ENCODE measurements at places on chromosomes 4 and X.
A peak's percentile ranks its signal among the peaks of the same experiment; 100 is the strongest.

DNA sequence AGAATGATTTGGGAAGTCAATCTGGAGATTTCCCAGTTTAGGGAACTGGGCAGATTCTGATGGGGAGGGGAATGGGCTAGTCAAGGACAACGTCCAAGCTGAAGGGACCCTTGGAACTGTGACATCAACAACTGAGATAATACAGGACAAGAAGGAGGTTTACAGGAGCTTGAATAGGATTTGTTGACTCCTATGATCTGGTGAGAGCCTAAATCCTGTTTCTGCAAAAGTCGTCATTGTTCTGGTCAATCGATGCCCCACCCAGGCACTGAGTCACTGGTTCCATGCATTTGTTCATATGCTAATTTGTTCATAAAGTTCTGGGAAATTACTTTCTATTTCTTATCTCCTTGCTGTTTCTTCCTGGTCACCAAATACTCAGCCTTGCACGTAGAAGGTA is 15.3 kb upstream of the PDGFRA start:
- DNase-seq, result no peak

- no peak for DNase-seq
Observed at GRCh38 chr4:150805183-150806025, 209.7 kb downstream of the LRBA start.

DNA sequence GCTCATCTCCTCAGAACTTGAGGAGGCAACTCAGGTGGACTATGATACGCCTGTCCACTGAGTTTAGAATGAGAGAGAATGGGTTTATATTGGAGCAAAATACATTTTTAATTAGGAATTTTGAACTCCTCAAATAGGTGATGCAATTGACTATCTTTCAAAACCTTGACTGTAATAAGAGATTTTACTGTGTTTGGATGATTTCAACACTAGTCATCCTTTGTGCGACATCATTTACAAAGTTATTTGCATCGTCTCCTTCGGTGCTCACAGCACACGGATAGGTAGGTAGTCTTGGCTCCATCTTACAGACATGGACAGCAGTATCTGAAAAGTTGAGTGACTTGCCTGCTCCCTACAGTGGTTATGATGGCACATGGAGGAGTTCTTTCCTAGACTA is 67.0 kb downstream of the AASDH start:
- DNase-seq, result no peak

- no peak for DNase-seq
Observed at GRCh38 chrX:135449637-135450550, 28.1 kb downstream of the SMIM10L2A start.

DNA sequence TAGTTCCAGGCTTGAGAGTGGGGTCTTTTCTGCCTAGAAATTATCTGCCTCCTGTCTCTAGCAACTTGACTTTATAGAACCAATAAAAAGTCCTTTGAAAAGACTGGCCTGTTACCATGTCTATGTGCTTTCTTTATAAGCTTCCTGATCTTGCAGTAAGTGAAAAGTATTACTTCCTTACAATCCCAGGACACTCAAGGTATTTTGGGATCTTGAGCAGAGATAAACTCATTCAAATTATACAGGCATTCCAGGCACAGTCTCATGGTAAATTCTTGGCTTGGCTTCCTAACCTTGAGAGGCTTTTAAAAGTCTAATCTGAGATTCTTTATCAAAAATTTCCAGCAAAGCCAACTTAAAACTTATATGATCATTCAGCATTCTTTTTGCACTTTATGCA is 833.0 kb upstream of the POU3F4 start:
- no peak for DNase-seq

- DNase-seq, result no peak
Observed at GRCh38 chrX:134653835-134654234, 4.4 kb downstream of the PLAC1 start.

- DNase-seq, result no peak
Observed at GRCh38 chr4:110854021-110854678, 231.3 kb upstream of the PITX2 start.

GRCh38 chrX:148804579-148805355 is 304.4 kb downstream of the AFF2 start:
- no peak for DNase-seq

GRCh38 chrX:143632625-143633410 is 3.1 kb downstream of the SLITRK4 start:
- DNase-seq, result no peak

DNA sequence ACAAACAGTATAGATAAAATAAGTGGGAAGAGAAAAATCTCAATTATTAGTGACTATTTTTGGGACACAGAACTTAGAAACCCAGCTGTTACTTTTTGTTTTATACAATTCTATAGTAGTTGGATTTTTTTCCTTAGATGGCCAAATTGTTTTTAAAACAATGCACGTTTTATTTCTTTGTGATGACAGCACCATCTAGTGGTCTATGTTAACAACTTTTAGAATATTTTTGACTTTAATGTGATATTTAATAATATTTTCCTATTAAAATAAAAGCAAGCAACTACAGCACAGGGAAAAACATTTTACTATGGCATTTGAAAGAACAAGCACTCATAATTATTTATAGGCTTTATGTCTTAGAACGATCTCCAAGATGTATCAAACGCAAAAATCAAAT is 5.6 kb upstream of the SMIM31 start:
- DNase-seq, result no peak

DNA sequence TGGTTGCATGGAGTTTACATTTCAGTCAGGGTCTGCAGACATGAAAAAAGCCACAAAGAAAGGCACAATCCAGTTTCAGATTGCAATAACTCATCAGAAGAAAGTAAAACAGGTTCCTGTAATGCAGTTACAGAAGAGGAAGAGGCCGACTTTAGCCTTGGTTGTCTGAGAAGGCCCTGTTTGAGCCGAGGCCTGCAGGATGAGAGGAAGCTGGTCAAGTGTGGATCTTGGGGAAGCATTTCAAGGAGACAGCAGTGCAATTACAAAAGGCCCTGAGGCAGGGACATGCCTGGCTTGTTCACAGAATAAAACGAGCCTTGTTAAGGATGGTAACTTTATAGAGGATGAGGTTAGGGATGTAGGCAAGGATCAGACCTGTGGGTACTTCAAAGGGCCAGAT is 62.4 kb downstream of the AFF2 start:
- DNase-seq, result no peak

GRCh38 chr4:109989044-109989443 is 76.4 kb downstream of the EGF start:
- DNase-seq, result no peak

DNA sequence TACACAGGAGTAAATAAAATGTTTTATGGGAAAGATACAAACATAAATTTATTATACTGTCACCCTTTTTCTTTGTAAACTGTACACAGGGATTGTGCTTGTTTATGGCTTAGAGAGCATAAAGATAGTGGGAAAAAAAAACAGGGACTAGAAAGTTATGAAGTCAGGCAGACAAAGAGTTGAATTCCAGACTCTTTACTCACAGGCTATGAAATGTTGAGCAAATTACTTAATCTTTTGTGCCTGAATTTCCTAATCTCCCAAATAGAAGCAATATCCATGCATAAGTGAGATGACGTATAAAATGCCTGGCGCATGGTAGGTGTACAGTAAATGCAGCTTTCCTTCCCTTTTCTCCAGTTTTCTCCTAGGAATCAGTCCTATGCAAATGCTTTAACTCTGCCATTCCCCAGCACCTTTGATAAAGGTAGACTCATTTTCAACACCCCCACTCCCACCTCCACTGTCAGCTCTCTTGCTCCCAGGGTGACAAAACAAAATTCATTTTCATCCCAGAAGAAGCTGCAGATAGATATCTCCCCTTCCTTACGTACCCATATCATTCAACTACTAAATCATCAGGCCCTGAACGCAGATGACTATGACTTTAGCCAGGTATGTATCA is 44.5 kb upstream of the BTC start:
- DNase-seq, result no peak

DNA sequence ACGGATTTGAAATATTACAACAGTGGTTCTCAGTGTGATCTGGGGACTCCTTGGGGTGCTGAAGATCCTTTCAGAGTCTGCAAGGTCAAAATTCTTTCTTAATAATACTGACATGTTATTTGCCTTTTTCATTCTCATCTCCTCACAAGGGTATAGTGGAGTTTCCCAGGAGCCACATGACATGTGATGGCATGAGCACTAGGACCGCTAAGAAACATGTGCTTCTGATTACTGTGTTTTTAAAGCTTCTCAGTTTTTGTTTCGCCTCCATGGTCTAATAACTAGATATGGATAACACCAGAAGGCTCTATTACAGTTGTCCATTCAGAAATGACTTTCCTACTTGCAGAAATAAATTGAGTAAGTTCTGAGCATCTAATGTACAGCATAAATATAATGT is 156.1 kb downstream of the RAB28 start:
- DNase-seq, result no peak

DNA sequence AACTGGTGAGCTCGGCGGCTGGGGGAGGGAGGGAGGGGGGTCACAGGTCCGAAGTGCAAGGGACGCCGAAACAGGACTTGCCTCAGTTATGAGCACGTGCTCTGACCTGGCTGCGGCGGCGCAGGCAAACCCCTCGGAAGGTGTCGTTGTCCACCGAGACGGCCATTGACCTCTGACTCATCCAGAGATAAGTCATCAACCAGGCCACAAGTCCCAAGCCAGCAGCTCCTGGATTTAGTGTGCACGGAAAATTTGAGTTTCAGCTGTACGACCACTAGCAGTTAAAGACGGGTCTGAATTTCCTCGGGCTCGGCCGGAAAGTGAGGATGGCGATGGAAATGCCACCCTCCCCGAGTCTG is 674 bp downstream of the SH3D19 start:
- peak; percentile 32 for DNase-seq

DNA sequence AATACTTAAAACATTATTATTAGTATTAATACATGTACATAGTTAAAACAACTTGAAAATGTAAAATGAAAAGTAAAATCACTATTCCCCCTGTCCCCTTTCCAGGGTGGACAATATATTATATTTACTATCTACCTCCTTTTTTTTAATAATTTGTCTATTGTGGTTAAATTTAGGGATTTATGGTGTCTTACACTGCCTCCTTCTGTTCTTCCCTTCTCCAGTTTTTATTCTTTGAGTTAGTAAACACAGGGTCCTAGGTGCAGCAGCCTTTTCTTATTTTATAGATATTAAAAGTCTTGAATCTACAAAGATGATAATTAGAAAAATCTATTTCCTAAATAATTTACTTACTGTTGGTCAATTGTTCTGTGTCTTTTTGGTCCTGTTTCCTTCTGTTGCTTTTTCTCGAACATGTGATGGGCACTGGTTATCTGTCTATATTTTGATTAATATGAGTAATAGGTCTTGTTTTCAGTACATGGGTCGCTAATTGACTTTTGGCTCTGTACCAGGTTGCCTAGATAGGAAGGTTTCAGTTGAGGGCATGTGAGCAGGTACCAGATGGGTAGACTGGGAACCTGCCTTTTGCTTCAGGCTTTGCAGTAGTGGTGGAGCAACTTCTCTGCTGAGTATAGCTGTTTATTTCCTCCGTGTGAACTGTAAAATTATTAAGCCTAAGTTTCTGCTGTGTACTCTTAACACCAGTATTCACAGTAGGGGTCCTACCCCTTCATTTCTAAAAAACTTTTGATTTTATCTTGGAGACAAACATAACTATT is 1.1 kb downstream of the NUDT9 start:
- no peak for DNase-seq

DNA sequence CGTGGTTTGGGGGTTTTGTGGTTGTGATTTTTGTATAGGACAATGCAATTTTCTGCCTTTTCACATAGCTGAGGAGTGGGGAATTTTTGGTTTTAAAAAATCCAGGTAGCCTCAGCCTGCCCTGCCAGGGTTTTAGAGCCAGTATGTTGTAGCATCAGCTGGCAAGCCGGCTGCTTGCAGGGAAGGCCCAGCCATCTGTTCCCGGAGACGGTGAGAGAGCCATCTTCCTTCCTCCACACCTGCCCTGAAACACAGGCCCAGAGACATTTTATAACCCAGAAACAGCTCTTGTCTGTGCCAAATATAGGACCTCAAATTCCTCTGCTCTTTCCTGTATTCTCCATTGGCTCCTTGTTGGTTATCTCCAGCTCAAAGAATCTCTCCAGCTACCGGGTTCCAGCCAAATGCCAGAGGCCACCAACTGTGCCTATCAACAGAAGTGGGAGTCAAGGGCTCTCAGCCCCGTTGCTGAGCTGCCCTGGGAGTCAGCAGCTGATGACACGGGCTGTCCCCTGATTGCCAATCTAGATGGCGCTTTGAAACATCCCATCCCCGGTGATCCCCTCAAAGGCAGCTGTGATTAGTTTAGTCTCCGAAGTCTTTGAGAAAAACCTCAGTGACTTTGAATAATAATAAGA is 595.2 kb downstream of the MID1IP1 start:
- no peak for DNase-seq

DNA sequence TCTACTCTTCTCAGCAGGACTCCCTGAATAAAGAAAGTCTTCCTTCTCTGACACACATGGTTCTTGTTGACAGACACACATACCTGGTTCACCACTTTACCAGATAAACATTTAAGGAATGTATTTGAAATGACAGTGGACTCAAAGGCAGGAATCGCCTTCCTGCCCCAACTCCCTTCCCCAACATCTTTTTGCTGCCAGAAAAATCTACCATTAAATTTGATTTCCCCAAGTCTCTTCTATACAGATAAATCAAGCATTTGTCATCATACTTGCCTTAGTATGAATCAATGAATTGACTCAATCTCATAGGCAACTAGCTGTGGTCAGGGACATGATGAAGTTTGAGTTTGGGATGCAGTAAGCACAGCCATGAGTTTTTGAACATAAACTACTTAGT is 23.3 kb upstream of the ANXA5 start:
- no peak for DNase-seq

DNA sequence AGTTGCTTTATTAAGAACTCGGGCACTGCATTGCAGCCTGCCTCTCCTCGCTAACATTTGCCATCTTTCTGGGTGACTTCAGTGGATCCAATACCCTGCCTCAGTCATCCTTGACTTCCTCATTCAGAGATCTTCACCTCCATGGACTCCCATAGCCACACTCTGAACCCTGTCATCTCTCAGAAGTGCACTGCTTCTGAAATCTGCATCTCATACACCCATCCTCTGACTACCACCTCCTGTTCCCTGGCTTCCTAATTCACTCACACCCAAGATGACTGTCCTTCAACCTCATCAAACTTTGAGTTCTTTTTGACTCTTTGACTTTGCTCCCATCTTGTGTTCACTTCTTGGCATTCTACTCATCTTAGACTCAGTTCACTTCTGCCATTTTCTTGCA is 25.3 kb upstream of the CYBB start:
- no peak for DNase-seq

GRCh38 chrX:120534413-120535205 is 26.2 kb downstream of the CUL4B start:
- no peak for DNase-seq

DNA sequence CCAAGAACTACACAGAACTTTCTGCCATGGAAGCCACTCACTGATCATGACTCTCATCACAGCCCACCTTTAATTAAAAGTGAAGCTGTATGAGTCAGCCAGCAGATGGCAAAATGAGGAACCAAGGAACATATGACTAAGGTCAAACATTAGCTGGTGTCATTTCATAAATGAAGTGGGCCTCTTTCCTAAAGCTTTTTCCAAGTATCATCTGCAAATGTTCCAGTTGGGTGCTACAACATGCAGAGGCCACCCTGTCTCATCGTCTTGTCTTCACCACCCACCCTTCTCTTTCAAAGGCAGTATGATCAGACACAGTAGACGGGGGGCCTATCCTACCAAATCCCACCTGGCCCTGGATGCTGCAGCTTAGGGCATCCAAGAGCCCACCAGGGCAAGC is 9.2 kb upstream of the EOLA1 start:
- no peak for DNase-seq

- no peak for DNase-seq
Observed at GRCh38 chr4:112325530-112325929, 28.4 kb downstream of the ALPK1 start.

- DNase-seq, result no peak
Observed at GRCh38 chr4:94490437-94490836, 38.7 kb downstream of the PDLIM5 start.
